Epithelial cell of alveolus of lung (primary cell): ENCODE measurements at places on chromosomes 2 and 18. TPM values are rescaled to one million over a fixed set of nuclear protein-coding genes. Genes with fewer than 3 reads are reported as not detected.

The CD207 gene
- total RNA-seq: not detected in 2 replicates

The SERPINB11 gene
- total RNA-seq: not detected in 2 replicates

The NYAP2 gene
- under 0.01 TPM in 1 of 2 replicates, not detected in the other for total RNA-seq

The FAM117B gene
- 2.6 and 5.9 TPM in 2 replicates for total RNA-seq

The CD8A gene
- not detected in 2 replicates for total RNA-seq

The KCNE4 gene
- 5.0 and 13.6 TPM in 2 replicates for total RNA-seq

The CDH19 gene
- total RNA-seq: 0.13 TPM in 1 of 2 replicates, not detected in the other

The RPS27A gene
- 2,062 and 2,240 TPM in 2 replicates for total RNA-seq

The MROH2A gene
- total RNA-seq: not detected in 2 replicates

The CCBE1 gene
- total RNA-seq: 34.5 and 38.1 TPM in 2 replicates

The PRPF40A gene
- total RNA-seq: 76.6 and 88.3 TPM in 2 replicates

The DPYSL5 gene
- not detected in 2 replicates for total RNA-seq
